ENCODE measurements at places on chromosomes 6 and 20.

DNA sequence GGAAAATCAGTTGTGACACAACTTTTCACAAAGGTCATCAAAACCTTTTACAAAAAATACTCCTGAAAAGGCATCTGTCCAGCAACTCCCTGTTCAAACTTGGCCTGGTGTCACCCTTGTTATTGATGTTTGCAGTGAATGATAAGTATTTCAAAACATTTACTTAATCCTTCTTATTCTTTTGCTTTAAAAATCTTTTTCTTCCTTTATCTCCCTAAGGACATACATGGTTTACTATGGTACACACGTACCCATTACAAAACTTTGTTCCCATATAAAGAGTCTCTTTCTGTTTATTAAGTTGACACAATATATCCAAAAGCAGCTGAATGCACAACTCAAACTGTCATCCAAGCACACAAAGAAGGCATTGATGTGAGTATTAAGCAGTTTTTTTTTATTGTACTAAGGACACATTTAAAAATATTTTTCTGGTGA is 17.5 kb downstream of the GSTA2 start:
- DNase-seq, result no peak

- no peak for DNase-seq
Measured at GRCh38 chr6:99514089-99514488, 1.1 kb downstream of the USP45 start.

DNA sequence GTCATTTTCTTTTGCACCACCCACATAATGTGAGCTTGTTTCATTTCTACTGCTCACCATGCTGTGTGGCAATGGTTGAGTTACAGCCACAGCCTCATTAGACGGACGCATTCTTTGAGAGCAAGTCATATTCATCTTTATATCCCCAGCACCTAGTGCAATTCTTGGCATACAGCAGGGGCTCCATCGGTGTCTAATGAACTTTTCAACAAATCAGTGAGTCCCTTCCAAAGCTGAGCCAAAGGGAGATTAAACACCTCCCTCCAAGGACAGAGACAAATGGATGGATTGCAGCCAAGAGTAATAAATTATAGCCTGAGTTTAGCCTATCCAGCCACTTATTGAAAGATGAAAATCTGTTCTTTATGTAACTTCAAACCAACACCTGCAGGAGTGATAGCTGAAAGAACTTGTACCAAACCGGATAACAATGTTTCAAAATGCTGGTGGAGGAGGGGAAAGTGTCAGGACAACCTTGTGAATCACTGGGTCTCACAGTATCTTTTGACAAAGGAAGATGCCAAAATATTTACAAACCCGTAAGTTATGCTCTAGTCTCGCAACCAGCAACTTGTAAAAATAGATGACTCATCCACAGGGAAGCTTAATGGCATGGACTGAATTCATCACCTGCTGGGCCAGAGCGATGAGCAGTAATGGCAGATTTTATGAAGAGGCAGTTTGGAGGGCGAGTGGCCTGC is 139.0 kb downstream of the PXDC1 start:
- DNase-seq, result no peak

GRCh38 chr6:107750176-107750797 is 73.8 kb downstream of the SCML4 start:
- DNase-seq, result no peak
